ENCODE measurements at places on chromosomes 5 and 9.

DNA sequence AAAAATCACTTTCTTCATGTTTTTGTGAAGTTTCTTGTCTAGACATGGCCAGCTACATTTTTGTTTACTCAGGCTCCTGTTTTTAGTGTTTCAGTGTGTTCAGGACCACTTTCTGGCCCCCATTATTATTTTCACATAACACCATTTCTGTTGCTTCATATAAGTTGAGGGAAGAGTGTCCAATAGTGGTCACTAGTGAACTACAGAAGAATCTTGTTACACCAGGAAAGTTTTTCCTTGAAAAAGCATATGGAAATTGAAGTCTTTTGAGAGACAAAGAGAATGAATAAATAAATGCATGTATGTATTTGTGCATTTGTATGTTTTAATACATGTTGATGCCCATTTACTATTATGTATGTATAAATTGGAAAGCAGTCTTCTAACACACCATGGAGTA is 3.8 kb downstream of the ADAMTSL1 start:
- no peaks in the 10 kb centered on the region for H3K4me1 ChIP-seq
- H3K27me3 ChIP-seq: peaks cover 5% of the 10 kb centered on the region
- H3K36me3 ChIP-seq: no peaks in the 10 kb centered on the region
- DNase-seq: no peak

DNA sequence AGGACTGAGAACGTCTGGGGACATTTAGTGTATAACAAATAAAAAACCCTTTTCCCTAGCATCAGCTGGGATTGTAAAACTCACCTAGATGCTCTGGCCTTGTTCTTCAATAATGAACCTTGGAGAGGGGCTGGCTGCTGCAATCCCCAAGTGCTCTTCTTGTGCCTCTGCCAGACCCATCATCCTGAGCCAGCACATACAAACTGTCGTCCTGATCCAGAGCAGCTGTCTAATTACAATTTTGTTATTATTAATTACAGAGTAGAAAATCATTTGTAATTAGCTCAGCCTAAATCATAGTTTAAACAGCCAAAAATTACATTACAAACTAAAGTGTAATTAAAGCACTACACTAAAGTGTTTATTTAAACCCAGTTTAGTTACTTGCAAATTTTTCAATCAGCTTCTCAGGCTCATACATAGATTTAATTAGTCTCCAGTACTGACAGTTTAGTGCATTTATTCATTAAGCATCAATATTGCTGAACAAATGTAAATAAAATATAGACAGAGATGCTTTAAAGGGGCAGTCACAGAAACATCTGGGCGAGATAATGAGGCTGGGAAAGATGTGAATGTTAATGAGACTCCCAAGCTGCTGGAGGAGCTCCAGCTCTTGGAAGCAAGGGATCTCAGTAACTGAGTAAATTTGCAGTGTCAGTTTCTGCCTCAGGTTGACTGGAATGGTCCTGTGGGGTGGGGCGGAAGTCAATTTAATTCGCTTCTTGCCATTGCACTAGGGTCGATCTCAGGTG is 632.3 kb upstream of the TLE4 start:
- DNase-seq: no peak
- no peak overlapping the region for H3K27ac ChIP-seq
- H3K36me3 ChIP-seq: no peaks in the 10 kb centered on the region
- no peaks in the 10 kb centered on the region for H3K4me1 ChIP-seq
- H3K27me3 ChIP-seq: no peaks in the 10 kb centered on the region

DNA sequence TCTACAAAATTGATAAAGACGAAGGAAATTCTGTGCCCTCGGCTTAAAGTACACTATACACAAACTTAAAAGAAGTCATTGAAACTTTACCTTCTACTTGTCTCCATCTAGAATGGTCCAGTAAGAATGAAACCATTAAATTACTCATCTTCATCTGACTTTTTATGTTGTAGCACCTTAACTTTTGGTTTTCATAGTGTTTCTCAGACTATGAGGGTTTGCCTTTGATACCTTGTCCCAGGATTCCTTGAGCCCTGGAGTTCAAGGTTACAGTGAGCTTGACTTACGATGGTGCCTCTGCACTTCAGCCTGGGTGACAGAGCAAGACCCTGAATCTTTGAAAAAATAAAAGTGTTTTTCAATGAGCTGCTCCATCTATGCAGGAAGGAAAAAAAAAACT is 132.2 kb downstream of the CDC42SE2 start:
- peaks cover 55% of the 10 kb centered on the region for H3K36me3 ChIP-seq
- H3K27me3 ChIP-seq: peaks cover 2% of the 10 kb centered on the region
- no peak overlapping the region for H3K4me3 ChIP-seq
- no peak for DNase-seq
- peaks cover 16% of the 10 kb centered on the region for H3K4me1 ChIP-seq

DNA sequence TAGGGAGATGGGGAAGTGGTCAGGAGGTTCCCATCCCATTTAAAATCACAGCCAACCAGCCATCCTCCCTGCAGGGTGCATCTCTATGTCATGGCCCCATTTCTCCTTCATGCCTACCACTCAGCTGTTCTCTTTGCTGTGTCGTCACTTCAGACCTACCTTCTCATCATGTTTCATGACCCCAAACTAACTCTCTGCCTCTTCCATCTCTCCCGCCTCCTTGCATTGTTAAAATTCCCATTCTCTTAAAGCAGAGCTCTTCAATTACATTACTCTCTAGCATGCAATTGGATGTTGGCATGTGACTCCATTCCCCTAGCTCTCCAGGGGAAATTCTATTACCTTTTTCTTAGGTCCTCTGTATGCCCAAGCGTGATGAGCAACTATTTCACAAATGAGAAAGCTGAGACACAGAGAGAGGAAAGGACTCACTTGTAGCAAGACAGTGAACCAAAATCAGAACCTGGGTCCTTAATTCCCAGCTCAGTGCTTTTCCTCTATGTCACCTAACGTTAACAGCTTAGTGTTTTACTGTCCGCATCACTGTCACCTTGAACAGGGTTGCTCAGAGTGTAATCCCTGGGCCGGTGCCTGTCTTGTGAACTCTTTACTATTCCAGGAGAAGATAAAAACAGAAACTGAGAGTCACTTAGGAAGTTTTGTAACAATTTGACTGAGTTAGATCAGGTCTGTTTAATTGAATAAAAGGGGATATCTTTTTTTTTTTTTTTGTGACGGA is 28.1 kb downstream of the PDE6A start:
- no peak overlapping the region for H3K4me3 ChIP-seq
- H3K4me1 ChIP-seq: no peaks in the 10 kb centered on the region
- H3K36me3 ChIP-seq: no peaks in the 10 kb centered on the region

- no peak overlapping the region for H3K4me3 ChIP-seq
- H3K36me3 ChIP-seq: no peaks in the 10 kb centered on the region
- H3K4me1 ChIP-seq: no peaks in the 10 kb centered on the region
- H3K27ac ChIP-seq: no peak overlapping the region
- no peak for DNase-seq
- H3K27me3 ChIP-seq: no peaks in the 10 kb centered on the region
These were observed 156.4 kb upstream of the FTMT start for GRCh38 chr5:121695307-121695706.

- no peaks in the 10 kb centered on the region for H3K27me3 ChIP-seq
- no peak overlapping the region for H3K4me3 ChIP-seq
- DNase-seq: no peak
- no peaks in the 10 kb centered on the region for H3K36me3 ChIP-seq
- H3K27ac ChIP-seq: no peak overlapping the region
These were observed 97.8 kb downstream of the FBXW11 start for GRCh38 chr5:171908638-171909037.

DNA sequence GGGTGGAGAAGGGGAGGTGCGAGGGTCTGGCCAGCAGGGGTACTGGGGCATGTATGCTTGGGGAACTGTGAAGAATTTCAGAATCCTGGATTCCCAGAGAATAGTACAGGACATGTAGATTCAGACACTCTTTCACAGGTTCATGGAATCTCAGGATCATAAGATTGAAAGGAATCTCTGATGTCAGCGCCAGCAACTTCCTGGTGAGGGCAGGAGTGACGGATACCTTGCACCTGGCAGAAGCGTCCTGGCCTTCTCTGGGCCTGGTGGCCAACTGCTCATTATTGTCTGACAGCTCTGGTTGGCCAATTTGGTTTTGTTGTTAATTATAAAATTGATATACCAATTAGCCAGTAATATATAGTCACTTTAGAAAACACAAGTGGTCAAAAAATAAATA is 6.9 kb downstream of the GM2A start:
- no peaks in the 10 kb centered on the region for H3K27me3 ChIP-seq
- DNase-seq: no peak
- peaks cover 3% of the 10 kb centered on the region for H3K36me3 ChIP-seq
- H3K4me3 ChIP-seq: no peak overlapping the region

GRCh38 chr5:176144508-176144907 is 93.7 kb upstream of the SIMC1 start:
- no peaks in the 10 kb centered on the region for H3K4me1 ChIP-seq
- H3K27me3 ChIP-seq: peaks cover 19% of the 10 kb centered on the region
- DNase-seq: no peak

DNA sequence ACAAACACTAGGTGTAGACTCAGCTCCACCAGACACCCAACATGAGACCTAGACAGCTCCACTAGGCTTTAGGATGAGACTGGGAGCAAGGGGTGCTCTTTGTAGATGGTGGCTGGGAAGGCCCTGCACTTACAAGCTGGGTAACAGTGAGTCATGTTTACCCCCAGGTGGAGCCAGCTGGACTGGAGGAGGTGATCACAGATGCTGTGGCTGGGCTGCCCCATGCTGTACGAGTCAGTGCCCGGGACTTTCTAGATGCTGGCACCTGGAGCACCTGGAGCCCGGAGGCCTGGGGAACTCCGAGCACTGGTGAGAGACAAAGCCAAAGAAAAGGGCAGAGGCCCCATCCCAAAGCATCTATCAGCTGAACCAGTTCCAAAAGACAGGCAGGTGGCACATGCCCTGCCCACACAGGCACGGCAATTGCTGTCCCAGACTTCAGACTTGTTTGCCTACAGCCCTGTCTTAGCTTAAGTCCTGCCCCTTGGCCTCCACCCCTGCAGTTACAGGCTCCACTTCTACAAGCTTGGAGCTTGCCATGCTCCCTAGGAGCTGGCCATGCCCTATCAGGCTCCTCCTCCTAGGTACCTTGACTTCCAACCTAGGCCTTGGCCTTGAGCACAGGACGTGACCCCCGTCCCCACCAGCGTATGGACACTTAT is 2.7 kb downstream of the CCL27 start:
- H3K4me1 ChIP-seq: peaks cover 7% of the 10 kb centered on the region
- no peak for DNase-seq
- no peak overlapping the region for H3K27ac ChIP-seq
- H3K4me3 ChIP-seq: no peak overlapping the region
- H3K36me3 ChIP-seq: no peaks in the 10 kb centered on the region

DNA sequence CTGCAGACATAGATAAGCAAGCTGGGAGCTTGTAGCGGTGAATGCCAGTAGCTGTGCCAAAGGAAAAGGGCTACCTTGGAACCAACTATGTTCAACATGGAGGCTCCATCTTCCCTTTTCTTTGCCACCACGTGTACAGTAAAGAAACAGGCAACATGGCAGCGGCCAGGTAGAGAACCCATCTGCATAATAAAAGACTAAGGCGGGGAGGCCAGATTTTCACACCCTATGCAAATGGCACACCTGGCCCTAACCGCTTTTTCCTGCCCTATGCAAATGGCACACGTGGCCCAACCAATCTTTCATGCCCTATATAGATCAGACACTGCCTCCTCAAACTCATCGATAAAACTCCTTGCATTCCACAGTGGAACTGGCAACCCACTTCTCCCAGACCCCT is 477.5 kb upstream of the EDIL3 start:
- no peaks in the 10 kb centered on the region for H3K4me1 ChIP-seq
- no peak overlapping the region for H3K27ac ChIP-seq
- H3K4me3 ChIP-seq: no peak overlapping the region
- DNase-seq: no peak

GRCh38 chr9:85001925-85002324 is 332.4 kb downstream of the NTRK2 start:
- peaks cover 4% of the 10 kb centered on the region for H3K27me3 ChIP-seq
- no peaks in the 10 kb centered on the region for H3K36me3 ChIP-seq
- H3K4me3 ChIP-seq: no peak overlapping the region
- no peak overlapping the region for H3K27ac ChIP-seq
- no peak for DNase-seq
- H3K4me1 ChIP-seq: no peaks in the 10 kb centered on the region

DNA sequence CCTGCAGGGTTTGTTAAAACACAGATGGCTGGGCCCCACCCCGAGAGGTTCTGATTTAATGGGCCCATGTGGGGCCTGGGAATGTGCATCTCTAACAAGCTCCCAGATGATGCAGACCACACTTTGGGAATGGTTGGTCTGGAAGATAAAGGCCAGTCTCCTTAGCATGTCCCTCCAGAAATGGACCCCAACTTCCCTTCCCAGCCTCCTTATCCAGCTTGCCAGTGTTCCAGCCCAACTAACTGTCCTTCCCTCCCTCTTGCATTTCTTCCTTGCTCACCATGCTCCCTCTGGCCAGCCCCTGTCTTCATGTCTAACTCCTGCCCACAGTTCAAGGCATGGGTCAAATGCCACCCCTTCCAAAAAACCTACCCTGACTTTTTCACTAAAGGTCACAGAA is 196.1 kb upstream of the TBC1D2 start:
- H3K4me3 ChIP-seq: no peak overlapping the region
- no peak for DNase-seq
- H3K27ac ChIP-seq: no peak overlapping the region

DNA sequence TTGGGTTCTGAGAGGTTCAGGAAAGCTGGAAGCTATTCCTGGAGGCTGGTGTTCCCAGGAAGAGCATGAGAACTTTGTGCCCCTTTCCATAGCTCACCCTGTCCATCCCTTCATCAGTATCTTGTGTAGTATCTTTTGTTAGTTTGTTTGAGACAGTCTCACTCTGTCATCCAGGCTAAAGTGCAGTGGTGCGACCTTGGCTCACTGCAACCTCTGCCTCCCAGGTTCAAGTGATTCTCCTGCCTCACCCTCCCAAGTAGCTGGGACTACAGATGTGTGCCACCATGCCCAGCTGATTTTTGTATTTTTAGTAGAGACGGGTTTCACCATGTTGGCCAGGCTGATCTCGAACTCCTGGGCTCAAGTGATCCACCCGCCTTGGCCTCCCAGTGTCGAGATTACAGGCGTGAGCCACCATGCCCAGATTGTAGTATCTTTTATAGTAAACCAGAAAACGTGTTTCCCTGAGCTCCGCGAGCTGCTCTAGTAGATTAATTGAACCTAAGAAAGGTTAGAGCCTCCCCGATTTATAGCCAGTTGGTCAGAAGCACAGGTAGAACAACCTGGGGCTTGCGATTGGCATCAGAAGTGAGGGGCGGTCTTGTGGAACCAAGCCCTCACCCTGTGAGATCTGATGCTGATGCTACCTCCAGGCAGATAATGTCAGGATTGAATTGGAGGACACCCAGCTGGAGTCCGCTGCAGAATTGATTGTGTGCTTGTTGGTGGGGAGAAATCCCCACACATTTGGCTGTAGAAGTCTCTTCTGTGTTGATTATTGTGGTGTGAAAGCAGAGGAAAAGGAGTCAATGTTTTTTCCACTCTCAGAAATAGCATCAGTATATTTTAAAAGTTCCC is 32.3 kb downstream of the ATP6V0E1 start:
- no peaks in the 10 kb centered on the region for H3K36me3 ChIP-seq
- DNase-seq: no peak
- peaks cover 2% of the 10 kb centered on the region for H3K27me3 ChIP-seq
- peaks cover 49% of the 10 kb centered on the region for H3K4me1 ChIP-seq
- no peak overlapping the region for H3K27ac ChIP-seq

GRCh38 chr9:69895659-69896058 is 75.0 kb downstream of the CFAP95 start:
- no peak overlapping the region for H3K27ac ChIP-seq
- no peak overlapping the region for H3K4me3 ChIP-seq
- no peaks in the 10 kb centered on the region for H3K4me1 ChIP-seq
- DNase-seq: no peak
- H3K36me3 ChIP-seq: no peaks in the 10 kb centered on the region

GRCh38 chr9:131892902-131893500 is 153.1 kb upstream of the RAPGEF1 start:
- peaks cover 18% of the 10 kb centered on the region for H3K4me1 ChIP-seq
- H3K27ac ChIP-seq: no peak overlapping the region
- H3K4me3 ChIP-seq: no peak overlapping the region
- DNase-seq: peak; percentile 1
- peaks cover 15% of the 10 kb centered on the region for H3K36me3 ChIP-seq
- H3K27me3 ChIP-seq: peaks cover 2% of the 10 kb centered on the region

Data from immature natural killer cell (primary cell).